ENCODE measurements at places on chromosomes 6 and 20.

DNA sequence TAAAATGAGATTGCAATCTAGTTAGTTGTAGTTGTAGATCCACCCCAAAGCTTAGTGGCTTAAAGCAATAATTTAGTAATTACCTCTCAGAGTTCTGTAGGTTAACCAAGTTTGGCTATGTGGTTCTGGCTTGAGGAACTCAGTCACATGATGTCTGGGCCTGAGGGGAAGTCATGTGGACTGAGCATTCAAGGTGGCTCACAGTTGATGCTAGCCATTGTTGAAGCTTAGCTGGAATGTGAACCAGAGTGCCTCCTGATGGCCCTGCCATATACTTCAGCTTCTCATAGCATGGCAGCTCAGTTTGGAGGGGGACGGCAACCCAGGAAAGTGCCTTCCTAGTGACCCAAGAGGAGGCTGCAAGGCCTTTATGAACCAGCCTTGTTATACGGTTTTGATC is 263.2 kb upstream of the RNF217 start:
- no peak for DNase-seq

DNA sequence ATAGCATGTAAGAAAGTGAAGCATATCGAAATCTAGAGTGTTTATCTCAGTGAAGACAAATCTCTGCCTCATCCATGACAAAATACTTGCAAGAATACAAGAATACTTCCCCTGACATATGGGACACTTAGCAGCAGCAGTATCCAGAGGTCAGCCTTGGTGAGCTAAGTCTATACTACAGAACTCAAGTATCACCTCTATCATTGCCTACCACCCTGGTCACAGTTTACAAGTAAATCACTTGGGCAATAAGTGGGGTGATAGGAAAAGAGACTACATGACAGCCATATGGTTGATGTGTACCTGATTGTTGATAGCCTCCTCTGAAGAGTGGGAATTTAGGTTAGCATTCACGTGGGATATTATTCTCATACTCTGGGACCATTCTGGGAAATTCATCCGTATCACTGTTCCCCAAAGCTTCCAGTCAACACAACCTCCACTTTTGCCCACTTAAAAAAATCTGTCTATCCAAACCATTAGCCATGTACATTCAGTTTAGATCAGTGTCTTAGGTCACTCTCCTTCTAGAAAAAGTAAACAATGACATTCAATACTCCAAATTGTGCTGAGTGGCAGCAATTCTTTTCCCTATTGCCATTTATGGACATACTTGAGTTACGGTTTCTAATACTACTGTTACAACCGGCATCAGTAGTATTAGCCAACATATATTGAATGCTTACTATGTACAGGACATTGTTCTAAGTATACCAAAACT is 118.2 kb upstream of the PRSS16 start:
- DNase-seq: no peak

GRCh38 chr6:37041521-37041920 is 36.1 kb downstream of the FGD2 start:
- DNase-seq: no peak

- no peak for DNase-seq
These were observed 22.8 kb upstream of the GCLC start for GRCh38 chr6:53567701-53568100.

DNA sequence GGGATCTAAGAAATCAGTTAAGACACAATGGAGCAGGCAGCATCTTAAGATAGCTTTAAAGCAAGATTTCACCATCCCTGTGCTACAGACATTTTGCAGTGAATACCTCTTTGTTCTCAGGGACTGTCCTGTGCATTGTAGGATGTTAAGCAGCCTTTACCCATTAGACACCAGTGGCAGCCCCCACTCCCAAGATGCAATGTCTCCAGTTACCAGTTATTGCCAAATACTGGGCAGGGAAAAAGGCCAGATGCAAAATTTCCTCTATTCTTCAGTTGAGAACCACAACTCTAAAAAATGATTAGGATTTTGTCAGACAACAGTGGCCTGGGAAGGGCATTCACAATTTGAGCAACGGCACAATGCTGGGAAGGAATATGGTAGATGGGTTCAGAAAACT is 6.1 kb downstream of the FBXO5 start:
- no peak for DNase-seq

Measured in stimulated activated CD8-positive, alpha-beta memory T cell treated with anti-CD3 and anti-CD28 coated beads, Interleukin-7, amount 100 ng/mL, for 4 hours (primary cell).